ENCODE measurements at places on chromosomes 7 and 10.

GRCh38 chr10:102230861-102231356, 4.8 kb downstream of the ELOVL3 start:
- DNase-seq: no peak

- no peak for DNase-seq
Measured at GRCh38 chr7:147415991-147416390, 1174.6 kb upstream of the C7orf33 start.

GRCh38 chr7:128217030-128217805, 23.9 kb upstream of the LEP start:
- no peak for DNase-seq

DNA sequence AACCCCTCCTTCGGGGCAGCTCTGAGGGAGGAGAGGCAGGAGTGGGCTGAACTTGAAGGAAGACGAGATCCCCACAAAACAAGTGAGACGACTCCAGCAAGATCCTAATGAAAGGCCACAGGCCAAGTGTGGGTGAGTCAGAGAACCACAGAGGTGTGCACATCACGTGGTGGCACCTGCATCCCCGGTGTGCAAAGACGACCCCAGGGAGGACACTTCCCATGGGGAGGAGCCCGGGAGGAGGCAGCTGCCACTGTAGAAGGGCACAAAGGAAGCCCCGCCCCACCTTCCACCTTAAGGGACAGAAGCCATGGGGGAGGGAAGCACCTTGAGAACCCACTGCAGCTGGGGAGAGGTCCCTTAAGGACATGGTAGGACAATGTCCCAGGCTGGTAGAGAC, 45.7 kb downstream of the ESYT2 start:
- no peak for DNase-seq

DNA sequence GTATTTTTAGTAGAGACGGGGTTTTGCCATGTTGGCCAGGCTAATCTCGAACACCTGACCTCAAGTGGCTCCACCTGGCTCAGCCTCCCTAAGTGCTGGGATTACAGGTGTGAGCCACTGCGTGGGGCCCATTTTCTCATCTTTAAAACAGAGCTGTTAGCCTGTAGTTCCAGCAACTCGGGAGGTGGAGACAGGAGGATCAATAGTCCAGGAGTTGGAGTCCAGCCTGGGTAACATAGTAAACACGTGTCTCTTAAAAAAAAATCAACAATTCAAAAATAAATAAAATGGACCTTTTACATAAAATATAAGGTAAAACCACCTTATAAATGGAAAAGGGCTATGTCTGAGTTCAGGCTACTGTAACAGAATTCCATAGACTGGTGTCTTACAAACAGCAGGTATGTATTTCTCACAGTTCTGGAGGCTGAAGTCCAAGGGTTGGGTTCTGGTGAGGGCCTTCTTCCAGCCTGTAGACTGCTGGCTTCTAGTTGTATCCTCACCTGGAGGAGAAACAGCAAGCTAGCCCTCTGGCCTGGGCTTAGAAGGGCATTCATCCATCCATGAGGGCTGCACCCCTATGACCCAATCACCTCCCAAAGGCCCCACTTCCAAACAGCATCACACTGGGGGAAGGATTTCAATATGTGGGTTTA, 7.0 kb upstream of the PVRIG start:
- no peak for DNase-seq
